Fibroblast of skin of right quadriceps (primary cell): ENCODE measurements at places on chromosomes 6 and 20.
A peak's percentile ranks its signal among the peaks of the same experiment; 100 is the strongest.

GRCh38 chr6:32267035-32267434 is 43.2 kb upstream of the NOTCH4 start:
- no peak for DNase-seq

DNA sequence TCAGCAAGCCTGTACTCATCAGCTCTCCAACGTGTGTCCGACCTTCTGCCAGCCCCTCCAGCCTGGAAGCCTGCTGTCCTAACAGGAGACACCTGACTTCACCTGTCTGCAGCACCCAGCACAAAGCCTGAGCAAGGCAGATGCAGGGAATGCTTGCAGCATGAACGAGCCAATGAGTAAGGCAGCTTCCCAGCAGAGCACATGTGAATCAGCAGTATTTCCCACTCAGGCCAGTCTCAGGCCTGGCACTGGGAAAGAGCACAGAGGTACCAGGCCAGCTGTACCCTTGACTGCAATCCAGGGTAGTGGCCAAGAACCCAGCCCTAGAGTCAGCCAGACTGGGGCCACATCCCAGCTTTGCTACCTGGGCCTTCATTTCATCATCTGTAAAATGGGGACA is 120.8 kb downstream of the MAFB start:
- DNase-seq: no peak

DNA sequence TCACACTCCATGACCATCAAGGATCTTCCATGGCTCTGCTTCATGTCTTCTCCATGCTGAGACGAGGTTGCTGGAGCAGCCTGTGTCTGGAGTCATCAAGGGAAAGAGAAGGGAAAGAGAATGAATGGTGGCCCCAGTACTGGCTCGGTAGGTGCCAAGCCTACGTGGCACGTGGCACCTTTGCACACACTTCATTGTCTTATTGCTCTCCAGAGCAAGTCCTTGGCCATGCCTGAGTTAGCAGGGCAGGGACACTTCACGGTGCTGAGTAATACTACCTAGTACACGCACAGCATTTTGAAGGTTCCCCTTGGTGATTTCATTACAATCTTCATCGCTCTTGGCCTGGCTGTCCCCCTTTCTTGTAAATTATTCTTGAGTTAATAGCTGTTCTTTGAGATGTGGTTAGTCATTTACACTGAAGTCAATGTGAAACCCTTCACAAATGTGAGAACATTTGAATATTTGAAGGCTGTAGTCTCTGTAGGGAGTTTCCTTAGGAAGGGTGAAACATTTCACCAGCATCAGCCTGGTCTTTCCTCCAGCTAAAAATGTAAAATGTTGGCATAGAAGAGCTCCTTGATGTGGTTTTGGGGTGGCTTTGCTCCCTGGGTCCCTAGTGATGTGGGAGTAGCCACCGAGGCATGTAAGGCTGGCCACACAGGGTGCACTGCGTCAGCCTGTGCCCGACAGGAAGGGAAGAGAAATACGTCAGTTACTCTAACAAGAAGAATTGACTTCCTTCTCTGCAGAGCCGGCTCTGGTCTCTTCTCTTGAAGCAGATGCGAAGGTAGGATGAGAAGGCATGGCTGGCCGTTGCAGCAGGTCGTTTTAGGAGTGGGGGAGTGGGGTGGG is at the start of gene SYTL3:
Gene SYTL3 (plus strand): TSS at position 766 of the 855 bp plus-strand sequence. CDS start 13,215 bp downstream, outside the sequence.
- DNase-seq: peak; percentile 82

DNA sequence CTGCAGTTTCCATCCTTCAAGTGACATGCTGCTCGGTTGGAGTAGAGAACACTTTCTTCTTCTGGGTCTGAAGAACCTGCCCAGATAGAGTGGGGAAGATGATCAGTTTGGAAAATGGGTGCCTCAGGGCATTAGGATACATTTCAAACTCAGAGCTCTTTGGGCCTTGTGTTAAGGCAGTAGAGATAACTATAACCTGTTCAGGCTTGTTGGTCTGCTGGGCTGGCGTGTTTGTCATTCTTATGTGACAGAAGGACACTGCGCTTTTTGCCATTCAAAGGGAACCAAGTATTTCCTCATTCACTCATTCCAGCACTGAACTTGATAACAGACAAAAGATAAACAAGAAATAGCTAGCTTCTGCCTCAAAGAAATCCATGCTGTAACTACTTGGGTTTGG is 3.8 kb downstream of the TOMM34 start:
- no peak for DNase-seq

DNA sequence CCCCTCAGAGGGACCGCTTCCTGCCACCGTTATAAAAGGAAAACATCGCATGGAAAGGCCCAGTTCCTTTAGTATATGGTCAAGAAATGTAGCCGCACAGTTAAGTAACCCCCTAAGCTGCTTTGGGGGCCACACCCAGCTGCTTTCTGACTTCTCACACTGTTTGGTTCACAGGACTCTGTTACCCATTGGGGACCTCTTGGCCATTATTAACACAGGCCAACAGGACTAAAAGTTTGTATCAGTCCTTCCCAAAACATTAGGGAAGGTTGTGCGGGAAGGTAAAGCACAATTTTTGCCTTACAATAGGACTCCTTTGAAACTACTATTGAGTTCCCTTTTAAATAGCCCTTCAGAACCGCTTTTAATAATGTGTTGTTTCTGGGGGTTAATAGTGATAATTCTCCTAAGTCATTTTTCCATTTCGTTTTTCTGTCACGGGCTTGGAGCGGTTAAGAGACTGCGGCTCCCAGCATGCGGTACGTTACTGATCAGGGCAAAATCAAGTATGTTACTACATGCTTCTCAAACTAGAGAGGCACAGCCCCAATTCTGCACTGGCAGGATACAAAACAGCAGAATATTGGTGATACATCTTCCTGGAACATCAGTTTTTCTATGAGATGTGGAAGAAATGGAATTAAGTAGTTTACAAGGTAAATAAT is 668 bp upstream of the RPP40 start:
- DNase-seq: no peak

DNA sequence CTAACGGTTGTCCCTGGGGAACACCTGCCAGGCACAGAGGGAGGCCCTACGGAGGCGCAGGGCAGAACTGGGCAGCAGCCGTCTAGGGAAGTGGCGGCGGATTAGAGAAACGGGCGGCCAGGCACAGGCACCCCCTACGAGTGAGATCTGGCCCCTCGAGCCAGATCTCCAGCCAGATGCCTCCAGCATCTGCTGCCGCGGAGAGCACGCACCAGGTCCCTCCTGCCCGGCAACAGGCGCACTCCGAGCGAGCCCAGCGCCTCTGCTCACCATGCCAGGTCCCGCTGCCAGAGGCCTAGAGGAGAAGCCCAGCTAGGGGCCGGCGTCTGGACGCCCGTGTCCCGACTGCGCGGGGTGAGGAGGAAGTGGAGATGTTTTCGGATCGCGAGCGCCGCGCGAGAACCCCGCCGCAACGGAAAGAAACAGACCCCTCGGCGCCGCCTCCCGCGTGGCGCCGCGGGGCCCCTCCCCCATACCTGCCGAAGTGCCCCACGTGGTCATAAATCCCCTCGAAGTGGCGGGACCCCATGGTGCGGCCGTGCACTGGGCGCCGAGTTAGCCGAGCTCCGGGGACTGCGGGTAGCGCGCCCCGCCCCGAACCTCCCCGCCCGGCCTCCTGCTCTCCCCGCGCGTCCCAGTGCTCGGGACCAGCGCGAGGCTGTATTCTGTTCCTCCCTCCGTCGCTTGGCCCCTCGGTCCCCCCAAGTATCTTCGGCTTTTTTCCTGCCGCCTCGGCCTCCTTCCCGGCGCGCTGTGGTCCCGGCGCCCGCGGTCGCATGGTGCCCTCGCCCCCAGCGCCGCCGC is at the start of gene SLC22A16:
Gene SLC22A16 (minus strand): TSS at position 568 of the 804 bp plus-strand sequence. CDS start 39 bp downstream, at position 529.
- DNase-seq: no peak

GRCh38 chr6:23371132-23371915 is 754.7 kb upstream of the NRSN1 start:
- no peak for DNase-seq

DNA sequence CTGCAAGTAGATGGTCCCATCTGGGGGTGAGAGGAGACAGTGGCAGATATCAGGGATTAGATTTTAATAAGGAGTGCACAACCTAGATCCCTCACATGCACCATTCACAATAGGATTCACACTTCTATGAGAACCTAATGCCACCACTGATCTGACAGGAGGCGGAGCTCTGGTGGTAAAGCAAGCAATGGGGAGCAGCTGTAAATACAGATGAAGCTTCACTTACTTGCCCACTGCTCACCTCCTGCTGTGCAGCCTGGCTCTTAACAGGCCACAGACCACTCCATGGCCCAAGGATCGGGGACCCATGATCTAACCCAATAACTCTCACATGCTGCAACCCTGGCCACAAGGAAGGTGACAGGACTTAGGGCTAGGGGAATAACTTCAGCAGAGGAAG is 75.4 kb downstream of the ZNF133 start:
- no peak for DNase-seq

GRCh38 chr6:37582306-37582705 is 82.6 kb upstream of the CCDC167 start:
- DNase-seq: peak; percentile 53

GRCh38 chr6:16450285-16450684 is 211.9 kb downstream of the GMPR start:
- peak; percentile 97 for DNase-seq

- no peak for DNase-seq
These were observed 59.3 kb downstream of the GRM4 start for GRCh38 chr6:34086558-34086957.

DNA sequence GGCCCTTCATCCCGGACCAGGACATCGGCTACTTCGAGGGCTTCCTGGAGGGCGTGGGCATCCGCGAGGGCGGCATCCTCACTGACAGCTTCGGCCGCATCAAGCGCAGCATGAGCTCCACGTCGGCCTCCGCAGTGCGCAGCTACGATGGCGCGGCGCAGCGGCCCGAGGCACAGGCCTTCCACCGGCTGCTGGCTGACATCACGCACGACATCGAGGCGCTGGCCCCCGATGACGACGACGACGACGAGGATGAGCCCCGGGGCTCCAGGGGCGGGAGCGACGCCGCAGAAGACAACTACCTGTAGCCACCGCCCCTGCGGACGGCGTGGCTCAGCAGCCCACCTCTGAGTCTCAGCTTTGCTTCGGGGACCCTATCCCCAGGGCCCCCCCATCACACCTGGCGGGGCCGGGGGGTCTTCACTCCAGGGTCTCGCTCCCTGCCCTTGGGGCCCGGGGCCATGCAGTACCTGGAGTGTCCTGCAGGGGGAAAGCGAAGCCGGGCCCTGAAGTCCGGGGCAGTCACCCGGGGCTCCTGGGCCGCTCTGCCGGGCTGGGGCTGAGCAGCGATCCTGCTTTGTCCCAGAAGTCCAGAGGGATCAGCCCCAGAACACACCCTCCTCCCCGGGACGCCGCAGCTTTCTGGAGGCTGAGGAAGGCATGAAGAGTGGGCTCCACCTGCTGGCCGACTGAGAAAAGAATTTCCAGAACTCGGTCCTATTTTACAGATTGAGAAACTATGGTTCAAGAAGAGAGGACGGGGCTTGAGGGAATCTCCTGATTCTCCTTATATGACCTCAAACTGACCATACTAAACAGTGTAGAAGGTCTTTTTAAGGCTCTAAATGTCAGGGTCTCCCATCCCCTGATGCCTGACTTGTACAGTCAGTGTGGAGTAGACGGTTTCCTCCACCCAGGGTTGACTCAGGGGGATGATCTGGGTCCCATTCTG is 20.8 kb upstream of the HCK start:
- DNase-seq: peak; percentile 83

DNA sequence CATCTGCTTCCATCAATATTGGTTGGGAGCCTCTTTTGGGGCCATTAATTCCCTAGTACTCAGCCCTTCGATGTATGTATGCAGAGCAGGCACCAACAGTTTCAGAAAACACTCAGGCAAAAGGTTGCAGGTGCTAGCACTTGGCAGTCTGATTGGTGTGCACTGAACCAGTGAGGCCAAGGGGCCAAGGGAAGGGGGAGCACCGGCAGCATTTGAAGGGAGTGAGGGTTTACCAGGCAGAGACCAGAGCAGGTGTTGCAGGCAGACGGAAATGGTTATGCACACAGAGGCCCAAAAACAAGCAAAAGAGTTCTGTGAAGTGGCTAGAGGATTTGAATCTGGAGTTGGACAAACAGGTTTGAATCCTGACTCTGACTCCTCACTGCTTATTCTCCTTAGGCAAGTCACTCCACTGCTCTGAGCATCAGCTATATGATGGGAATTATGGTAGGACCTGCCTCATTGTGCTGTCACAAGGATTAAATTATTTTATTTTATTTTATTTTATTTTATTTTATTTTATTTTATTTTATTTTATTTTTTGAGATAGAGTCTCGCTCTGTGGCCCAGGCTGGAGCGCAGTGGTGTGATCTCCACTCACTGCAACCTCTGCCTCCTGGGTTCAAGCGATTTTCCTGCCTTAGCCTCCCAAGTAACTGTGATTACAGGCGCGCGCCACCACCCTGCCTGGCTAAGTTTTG is 58.1 kb upstream of the SHLD1 start:
- no peak for DNase-seq

DNA sequence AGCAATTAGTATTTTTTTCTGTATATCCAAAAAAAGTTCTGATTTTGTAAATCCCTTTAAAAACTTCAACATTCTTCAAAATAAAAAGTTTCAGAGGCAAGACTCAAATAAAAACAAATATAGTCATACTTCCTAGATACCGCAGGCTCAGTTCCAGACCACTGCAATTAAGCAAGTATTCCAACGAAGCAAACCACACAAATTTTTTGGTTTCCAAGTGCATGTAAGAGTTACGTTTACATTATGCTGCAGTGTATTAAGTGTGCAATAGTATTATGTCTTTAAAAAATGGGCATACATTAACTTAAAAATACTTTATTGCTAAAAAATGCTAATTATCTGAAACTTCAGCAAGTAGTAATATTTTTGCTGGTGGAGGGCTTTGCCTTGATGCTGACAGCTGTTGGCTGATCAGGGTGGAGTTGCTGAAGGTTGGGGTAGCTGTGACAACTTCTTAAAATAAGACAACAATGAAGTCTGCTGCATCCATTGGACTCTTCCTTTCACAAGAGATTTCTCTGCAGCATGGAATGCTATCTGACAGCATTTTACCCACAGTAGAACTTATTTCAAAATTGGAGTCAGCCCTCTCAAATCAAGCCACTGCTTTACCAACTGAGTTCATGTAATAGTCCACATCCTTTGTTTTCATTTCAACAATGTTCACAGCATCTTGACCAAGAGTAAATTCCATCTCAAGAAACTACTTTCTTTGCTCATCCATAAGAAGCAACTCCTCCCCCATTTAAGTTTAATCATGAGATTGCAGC is 46.0 kb downstream of the PHIP start:
- peak; percentile 87 for DNase-seq

DNA sequence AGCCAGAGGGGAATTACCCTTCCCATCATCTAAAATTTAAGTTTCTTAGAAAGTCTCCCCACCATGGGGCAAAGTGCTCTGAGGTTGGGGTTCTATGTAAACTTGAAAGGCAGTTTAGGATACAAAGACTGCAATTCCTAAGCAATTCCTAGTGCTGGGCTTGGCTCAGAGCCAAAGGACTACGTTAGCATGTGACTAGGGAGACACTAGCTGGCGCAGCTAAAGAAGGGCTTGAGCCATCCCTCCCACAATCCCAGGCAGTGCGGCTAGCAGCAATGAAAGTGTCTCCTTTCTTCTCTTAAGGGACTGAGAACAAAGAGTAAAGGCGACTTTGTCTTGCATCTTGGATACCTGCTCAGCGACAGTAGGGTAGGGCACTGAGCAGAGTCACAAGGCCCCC is 306.6 kb upstream of the FKBP1C start:
- no peak for DNase-seq

DNA sequence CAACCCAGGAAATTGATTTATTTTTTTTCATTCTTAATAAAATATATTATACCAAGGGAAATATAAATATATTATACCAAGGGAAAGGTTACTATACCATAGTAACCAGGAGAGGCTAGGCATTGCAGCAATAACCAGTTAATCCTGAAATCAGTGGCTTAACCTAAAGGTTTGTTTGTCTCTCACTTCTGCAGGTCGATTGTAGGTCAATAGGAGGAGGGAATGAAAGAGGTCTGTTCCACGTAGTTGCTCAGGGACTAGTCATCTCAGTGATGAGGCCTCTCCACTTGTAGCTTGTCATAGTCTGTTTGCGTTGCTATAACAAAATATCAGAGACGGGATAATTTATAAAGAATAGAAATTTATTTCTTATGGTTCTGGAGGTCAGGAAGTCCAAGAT is 168.0 kb downstream of the GJA1 start:
- no peak for DNase-seq
